ENCODE measurements at places on chromosomes 2 and 18.
A peak's percentile ranks its signal among the peaks of the same experiment; 100 is the strongest.

DNA sequence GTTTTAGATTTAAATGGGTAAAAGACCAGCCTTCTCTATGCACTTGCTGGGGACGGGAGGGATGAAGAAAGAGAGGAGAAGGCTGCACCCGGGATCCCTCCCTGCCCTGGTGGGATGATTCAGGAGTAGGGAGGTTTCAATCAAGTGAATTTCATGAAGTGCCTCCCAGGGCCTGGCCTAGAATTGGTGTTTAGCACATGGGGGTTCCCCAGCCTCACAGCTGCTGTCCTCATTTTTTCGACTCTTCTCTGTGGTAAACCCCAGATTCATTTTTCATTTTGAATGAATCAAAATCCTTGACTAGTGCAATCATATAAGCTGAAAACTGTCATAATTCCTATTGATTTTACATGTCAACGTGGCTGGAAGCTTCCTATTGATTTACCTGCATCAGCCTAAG is 81.1 kb downstream of the LPIN1 start:
- no peak for DNase-seq

DNA sequence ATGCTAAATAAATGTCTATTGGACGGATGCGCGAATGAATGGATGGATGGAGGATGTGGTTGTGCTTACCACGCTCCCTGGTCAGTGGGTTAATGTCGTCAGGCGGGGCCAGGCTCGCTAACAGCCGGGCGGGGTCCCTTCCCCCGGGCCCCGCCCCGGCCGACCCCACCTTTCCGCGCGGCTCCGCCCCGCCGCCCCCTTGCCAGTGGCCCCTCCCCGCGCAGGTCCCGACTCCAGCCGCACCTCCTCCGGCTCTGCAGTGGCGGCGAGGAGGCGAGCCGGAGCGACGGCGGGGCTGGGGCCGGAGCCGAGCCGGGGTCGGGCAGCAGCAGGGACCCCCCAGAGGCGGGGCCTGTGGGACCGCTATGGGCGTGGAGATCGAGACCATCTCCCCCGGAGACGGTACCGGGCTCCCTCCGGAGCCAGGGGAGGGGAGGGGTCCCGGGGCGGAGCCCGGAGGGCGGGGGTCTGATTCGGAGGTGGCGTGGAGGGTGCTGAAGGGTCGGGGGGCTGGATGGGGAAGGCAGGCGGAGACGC is at the start of gene FKBP1B:
TSS of gene FKBP1B (plus strand) at position 257 of the 537 bp plus-strand sequence. CDS start at position 366, 109 bp downstream.
- DNase-seq, result peak; percentile 30

GRCh38 chr2:102331311-102331980 is 20.1 kb downstream of the IL1RL1 start:
- no peak for DNase-seq

DNA sequence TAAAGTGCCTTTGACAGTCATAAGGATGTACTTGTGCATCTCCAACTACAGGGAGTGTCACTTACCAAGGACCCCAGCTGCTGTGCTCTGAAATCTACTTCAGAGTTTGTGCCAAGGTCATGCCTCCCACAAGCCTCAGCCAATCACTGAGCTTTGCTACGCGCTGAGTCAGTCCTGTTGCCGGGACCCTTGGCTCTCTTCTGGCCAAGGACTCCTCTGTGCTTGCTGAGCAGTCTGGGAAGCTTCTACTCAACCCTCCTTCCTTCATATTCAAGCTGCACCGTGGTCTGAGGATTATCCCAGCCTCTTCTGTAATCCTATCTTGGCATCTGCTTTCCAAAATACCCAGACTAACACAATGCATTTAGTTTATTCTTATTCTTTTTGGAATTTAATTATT is 398.9 kb upstream of the FANCL start:
- DNase-seq, result no peak
